ENCODE measurements at places on chromosomes 4 and X.

- DNase-seq = no peak
These were observed 273.3 kb downstream of the TRIML1 start for GRCh38 chr4:188412499-188412898.

- no peak for DNase-seq
These were observed 27.5 kb downstream of the HEPH start for GRCh38 chrX:66191563-66191962.

DNA sequence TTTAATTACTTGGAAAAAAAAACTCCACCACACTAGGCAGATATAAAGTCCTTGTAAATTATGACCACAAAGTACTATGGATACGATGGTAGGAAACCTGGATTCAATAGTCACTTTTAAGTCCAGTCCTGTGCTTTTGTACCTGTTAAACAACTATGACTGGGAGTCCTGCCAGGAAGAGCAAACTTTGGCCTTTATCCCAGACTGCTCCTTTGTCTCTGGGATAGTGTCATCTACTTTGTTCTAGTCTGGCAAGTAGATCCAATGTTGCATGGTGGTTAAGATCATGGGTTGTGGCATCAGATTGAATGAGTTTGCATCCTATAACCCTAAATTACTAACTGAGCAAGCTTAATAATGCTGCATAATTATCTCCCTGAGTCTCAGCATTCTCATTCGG, 175.3 kb upstream of the FGF13 start:
- no peak for DNase-seq

GRCh38 chr4:13534344-13535063, 9.8 kb downstream of the NKX3-2 start:
- no peak for DNase-seq

GRCh38 chrX:40853004-40853815, 117.9 kb upstream of the MED14 start:
- no peak for DNase-seq

- DNase-seq = no peak
These were observed 9.3 kb downstream of the TMEM255A start for GRCh38 chrX:120301960-120302359.

DNA sequence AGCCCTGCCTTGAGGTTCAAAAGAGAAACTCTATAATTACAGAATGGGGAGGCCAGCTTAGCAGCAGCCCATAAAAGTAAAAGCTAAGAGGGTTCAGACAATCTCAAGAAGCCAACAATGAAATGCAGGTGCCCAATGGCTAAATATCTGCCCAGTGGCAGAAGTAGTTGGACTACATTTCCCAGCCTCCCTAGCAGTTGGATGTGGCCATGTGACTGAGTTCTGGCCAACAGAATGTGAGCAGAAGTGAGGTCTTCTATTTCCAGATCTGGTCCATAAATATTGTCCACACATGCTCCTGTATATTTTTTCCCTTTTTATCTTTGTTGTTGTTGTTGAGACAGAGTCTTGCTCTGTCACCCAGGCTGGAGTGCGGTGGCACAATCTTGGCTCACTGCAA, 127.9 kb upstream of the NHS start:
- DNase-seq = no peak

- DNase-seq = peak; percentile 38
These were observed 497 bp upstream of the THAP9 start for GRCh38 chr4:82900066-82900410.

DNA sequence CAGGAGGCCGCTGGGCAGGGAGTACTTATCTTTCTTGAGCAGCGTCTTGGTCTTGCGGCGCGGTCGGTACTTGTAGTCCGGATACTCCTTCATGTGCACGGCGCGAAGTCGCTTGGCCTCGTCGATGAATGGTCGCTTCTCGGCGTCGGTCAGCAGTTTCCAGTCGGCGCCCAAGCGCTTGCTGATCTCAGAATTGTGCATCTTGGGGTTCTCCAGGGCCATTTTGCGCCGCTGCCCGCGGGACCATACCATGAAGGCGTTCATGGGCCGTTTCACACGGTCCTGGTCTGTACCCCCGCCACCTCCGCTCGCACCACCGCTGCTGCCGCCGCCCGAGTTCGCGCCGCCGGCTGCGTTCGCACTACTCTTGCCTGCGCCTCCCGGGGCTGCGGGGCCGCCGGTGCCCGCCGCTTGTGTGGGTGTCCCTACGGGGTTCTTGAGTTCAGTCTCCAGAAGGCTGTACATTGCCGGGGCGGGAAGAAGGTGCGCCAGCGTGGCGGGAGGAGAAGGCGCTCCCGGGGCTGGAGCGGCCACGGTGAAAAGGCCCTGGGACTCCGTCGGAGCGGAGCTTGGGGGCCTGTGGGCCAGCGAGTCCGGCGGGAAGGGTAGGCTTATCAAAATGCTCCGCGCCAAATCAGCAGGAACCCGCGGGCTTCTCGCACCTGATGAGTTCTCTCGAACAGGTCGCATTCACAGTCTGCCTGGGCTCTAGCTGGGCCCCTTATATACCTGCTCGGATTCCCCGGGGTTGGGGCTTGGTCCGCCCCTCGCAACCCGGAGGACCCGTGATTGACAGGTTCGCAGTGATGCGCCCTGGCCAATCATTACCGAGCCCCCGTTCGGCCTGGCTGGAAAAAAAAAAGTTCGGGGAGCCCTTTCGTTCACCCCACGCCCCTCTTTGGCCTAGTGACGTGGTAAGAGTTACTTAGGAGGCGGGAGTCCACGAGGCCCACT, at the start of gene SOX3:
Gene SOX3, minus strand, starts transcription at position 699 of the 954 bp plus-strand sequence. Its CDS starts 9 bp downstream, at position 690.
- no peak for DNase-seq

DNA sequence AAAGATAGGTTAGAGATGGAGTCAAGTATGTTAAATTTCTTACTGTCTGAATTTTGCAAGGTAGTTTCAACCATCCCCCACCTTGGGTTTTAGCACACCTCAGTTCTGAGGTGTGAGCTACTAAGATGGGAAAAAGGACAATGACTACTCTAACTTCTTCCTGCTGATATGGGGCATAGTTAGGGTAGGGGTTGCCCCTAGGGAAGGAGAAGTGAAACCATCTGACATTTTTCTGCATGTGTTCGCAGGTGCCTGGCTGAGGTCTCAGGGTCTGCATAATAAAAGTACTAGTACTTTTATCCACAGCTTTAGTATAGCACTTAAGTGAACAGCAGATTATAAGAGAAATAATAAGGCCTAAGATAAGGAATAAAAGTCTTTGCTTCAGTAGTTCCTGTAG, 129.5 kb upstream of the CYSLTR1 start:
- DNase-seq = no peak

- no peak for DNase-seq
These were observed 95.4 kb upstream of the PSAPL1 start for GRCh38 chr4:7530082-7530481.

DNA sequence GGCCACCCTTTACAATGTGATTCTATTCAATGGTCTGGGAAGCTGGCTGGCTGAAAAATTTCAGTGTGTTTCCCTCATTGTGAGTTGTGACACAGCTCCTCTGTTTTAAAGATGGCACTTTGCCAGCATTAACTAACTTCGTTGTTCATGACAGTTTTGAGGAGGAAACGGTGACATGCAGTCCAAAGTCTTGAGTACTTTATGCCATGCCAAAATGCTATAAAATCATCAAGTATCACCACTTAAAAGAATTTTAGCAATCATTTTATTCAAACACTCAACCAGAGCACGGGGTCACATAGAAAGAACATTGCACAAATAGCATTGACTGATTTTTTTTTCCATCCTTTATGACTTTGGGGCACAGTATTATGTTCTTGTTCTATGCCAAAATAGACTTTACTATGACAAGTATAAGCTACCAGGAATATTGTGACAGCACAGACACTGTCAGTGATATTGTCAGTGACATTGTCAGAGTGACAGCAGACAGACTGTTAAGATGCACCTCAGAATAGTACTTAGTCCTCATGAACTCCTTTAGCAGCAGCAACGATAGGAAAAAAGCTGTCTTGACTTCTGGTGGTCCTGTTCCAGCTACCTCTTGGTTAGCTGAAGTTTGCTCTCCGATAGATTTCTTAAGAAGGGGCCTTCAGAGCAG, 46.7 kb downstream of the CXCL13 start:
- DNase-seq = no peak

DNA sequence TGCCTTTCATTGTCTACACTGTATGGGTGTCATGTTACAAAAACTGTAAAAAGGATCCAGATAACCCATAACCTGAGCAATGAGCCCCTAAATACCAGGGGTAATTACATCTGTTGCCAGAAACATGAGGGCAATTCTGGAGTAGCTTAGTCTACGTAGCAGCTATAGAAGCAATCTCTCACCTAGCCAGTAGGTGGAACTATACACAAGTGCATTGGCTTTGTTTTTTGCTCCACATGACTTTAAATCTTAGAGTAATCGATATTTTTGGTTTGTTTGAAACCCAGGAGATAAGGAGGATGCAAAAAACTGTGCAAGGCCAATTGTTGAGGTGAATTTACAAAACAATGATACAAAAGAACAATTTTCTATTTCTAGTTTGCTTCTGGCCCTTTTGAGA, 57.5 kb downstream of the GPR82 start:
- no peak for DNase-seq

- no peak for DNase-seq
These were observed 1995.9 kb downstream of the C4orf33 start for GRCh38 chr4:131091896-131092295.

- DNase-seq = no peak
These were observed 98.5 kb downstream of the RPA4 start for GRCh38 chrX:96982161-96982560.

DNA sequence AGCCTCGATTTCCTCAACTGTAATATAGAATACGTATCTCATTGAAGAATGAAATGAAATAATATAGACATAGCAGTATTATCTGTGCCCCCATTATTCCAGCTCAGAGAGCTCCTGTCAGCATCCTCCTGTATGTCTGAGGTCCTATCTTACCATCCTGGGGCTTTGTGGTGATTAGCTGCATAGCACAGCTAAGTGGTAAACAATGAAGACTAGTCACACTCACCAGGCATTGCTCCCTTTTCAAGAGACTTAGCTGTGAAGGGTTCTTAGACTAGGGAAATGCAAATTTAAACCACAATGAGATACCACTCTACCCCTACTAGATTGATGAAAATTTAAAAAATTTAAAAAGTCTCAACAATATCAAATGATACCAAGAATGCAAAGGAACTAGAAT, 172.9 kb downstream of the SLC39A8 start:
- DNase-seq = no peak

- no peak for DNase-seq
These were observed 1312.6 kb downstream of the PCDH18 start for GRCh38 chr4:136219592-136220125.

- DNase-seq = no peak
These were observed 21.4 kb downstream of the MAGEA1 start for GRCh38 chrX:153200462-153200861.

- DNase-seq = no peak
These were observed 10.2 kb downstream of the ARAF start for GRCh38 chrX:47571215-47571614.

DNA sequence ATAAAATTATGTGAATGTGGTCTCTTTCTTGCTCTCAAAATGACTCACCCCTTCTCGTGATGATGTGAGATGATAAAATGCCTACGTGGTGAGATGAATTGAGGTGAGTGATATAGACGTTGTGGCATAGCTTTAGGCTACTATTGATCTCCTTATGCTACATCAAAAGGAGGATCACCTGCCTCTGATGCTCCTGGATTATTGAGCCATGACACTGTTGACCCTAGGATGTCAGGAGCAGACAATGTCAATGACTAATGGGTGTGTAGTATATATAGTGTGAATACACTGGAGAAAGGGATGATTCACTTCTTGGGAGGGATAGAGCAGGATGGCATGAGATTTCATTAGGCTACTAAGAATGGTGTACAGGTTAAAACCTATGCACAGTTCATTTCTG, 210.7 kb upstream of the PRPS2 start:
- no peak for DNase-seq

- DNase-seq = no peak
These were observed 111.7 kb downstream of the HMX1 start for GRCh38 chr4:8759987-8760386.

DNA sequence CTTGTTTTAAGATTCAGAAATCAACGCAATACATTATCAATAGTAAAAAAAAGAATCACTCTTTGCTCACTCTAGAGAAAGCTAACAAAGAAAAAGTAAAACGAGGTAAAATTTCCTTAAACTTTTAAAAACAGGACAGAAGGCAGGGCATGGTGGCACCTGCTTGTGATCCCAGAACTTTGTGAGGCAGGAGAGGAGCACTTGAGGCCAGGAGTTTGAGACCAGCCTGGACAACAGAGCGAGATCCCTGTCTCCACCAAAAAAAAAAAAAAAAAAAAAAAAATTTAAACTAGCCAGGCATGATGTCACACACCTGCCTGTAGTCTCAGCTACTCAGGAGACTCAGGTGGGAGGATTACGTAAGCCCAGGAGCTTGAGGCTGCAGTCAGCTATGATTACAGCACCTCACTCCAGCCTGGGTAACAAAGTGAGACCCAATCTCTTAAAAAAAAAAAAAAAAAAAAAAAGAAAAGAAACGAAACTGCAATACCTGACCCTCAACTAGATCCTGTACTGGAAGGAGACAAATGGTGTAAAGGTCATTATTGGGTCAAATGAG, 3.5 kb downstream of the CCNI start:
- DNase-seq = no peak

Data from anterior cingulate cortex (tissue), 58 donors.